ENCODE measurements at places on chromosomes 16 and 17.

DNA sequence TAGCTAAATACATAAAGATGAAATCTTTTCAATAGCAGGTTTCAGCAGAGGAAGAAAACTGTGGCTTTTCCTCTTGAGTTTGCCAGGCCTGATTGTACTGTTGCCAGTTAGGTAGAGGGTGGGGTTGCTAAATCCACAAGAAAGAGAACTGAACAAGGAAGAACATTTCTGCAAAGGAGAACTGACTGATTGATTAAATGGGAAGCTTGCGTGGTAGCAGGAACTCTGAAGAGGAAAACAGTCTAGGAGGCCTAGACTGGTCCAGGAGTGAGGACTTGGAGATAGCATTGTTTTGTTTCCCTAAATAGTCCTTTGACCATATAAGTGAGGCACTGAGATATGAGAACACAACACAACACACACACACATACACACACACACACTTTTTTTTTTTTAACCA, 18.8 kb downstream of the LRRC36 start:
- no peak for DNase-seq

DNA sequence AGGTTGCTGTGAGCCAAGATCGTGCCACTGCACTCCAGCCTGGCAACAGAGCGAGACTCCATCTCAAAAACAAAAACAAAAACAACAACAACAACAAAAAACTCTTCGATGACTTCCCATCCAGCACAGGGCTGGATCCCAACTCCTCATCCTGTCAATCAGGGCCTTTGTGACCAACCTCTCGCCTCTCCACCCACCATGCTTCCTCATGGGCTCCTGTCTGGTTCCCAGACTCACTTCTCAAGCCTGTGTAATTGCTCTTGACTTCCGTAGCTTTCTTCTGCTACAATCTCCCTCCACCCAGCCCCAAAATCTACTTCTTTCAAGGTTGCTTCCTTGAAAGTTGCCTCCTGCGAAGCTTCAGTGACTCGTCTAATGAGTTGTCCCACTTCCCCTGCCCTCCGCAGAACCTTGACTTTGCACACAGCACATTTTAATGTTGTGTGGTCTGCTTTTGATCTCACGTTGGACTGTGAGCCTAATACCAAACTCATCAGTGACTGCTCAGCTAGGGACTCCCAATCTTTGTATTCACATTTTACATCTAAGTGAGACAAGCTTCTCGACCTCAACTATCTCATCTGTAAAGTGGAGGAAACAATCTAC, 936 bp upstream of the RASL10B start:
- no peak for DNase-seq

DNA sequence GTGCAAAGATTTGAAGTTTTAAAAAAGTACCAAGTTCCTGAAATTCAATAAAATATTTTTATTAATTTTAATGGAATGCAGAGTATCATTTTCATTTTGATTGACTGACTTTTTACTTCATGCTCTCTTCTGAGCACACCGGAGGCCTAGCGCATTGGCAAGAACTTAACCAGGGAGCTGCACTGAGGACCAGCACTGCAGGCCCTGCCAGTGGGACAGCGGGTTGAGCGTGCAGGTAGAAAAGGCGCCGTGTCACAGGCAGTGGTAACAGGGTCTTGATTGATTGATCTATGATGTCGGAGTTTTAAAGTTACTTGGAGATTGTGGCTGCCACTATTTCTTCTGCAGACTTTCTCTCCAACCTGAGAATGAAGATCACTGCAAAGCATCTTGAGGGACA, 43.7 kb downstream of the WDR45B start:
- no peak for DNase-seq

- no peak for DNase-seq
These were observed 130.4 kb downstream of the MRM1 start for GRCh38 chr17:36731811-36732210.

DNA sequence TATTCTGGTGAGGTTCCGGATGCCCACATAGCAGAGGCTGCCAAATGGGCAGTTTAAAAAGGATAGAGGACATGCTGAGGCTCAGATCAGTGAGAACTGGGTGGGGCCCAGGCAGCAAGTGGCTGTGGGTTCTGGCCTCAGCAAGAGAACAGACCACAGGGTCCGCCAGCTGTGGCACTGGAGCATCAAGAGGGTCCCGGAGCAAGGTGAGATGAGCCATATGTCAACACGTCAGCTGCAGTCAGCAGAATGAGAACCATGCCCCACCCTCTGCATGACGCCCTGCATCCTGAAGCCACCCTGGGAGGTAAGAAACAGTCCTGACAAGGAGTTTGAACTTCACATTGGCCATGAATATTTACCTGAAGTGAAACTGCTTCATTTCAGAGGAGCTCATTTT, 20.1 kb upstream of the CCL5 start:
- DNase-seq, result no peak

GRCh38 chr17:1275205-1275961, 4.1 kb upstream of the TRARG1 start:
- DNase-seq, result no peak

- no peak for DNase-seq
These were observed 31.8 kb downstream of the ANKRD11 start for GRCh38 chr16:89458551-89458950.

GRCh38 chr16:62021161-62021581, 15.1 kb downstream of the CDH8 start:
- DNase-seq, result no peak

DNA sequence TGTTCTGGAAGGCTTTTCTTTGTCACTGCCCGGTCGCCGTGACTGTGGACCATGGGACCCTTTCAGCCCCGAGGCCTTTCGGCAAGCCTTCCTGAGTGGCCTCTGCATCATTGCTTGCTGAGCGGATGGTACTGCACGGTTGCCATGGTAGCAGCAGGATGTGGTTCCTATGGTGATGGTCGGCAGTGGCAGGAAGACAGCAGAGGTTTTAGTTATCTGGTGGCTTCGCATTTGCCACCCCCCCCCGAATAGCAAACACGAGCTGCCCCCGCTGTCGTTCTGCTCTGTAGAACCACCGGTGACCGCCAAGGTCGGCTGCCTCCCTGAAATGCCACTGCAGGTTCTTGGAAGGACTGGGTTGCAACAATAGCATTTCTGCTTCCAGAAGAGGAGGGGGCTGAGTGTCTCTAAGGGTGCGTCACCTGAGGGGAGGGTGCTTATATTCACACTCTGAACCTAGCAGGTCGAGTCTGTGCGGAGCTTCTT, 76.6 kb downstream of the CMIP start:
- no peak for DNase-seq

- DNase-seq, result no peak
These were observed 73.4 kb downstream of the MPRIP start for GRCh38 chr17:17115620-17116019.

DNA sequence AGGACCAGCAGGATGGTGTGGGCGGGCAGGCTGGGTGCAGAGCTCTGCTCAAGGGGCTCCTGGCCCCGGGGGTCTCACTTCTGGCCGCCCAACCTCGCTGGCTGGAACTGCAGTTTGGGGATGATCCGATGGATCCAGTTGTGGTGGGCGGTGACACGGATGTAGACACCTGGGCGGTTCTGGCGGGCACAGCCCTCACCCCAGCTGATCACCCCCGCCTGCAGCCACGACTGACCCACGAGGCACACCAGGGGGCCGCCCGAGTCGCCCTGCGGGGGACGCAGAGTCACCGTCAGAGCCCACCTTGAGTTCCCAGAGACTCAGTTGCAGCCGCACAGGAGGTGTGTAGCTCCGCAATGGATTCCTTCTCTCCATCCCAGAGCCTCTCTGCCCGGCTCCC, 7.5 kb downstream of the PRSS27 start:
- DNase-seq, result no peak

- DNase-seq, result no peak
These were observed 90.7 kb downstream of the WWP2 start for GRCh38 chr16:69852815-69853214.

DNA sequence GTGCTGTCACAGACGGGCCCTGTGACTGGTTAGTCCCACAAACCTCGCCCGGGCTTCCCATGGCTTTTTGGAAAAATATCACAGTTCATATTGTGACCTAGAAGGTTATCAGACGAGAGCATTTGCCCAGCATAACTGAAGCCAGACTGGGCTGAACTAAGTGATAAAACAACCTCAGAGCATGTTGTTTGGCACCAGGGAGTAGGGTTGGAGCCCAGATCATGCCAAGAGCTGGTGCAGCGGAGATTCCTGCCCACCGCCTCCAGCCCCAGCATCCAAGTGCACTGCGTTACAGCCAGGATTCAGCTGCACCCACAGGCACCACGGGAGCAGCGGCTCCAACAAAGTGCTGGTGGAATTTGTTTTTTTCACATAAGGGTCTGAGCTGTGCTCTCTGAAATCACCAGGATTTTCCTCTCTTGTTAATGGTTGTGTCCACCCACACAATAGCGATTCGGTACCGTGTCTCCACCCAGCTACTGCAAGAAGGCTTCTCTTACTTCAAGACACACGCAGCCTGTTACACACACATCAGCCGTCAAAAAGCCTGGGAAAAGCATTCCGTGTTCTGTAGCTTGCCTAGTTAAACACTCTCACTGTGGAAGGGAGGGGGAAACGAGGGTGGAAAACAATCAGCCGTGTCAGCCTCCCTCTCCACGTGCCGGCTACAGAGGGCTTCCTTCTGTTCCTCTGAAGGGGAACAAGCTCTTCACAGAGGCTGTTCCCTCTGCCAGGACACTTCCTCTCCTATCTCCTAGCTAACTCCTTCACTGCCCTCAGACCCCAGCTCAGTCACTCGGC, 273.8 kb downstream of the C16orf95 start:
- no peak for DNase-seq

DNA sequence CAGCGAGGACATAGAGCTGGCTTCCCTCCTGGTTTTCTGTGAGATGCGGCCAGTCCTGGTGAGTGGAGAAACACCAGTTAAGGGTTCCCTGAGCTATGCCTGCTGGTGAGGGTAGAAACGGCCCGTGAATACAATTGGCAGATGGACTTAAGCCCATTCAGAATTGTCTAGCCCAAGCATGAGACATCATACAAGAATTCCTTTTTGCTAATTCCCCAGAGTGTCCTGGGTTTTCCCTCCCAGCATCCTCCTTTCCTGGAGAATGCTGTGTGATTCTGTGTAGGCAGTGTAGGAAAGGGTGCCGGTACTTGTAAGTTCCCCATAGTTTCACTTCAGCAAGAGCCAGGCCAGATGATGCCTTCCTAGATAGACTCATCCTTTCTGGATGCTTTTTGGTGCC, 65.1 kb downstream of the SDR42E1 start:
- DNase-seq, result no peak

GRCh38 chr17:78818932-78819331, 21.7 kb downstream of the USP36 start:
- peak; percentile 30 for DNase-seq

DNA sequence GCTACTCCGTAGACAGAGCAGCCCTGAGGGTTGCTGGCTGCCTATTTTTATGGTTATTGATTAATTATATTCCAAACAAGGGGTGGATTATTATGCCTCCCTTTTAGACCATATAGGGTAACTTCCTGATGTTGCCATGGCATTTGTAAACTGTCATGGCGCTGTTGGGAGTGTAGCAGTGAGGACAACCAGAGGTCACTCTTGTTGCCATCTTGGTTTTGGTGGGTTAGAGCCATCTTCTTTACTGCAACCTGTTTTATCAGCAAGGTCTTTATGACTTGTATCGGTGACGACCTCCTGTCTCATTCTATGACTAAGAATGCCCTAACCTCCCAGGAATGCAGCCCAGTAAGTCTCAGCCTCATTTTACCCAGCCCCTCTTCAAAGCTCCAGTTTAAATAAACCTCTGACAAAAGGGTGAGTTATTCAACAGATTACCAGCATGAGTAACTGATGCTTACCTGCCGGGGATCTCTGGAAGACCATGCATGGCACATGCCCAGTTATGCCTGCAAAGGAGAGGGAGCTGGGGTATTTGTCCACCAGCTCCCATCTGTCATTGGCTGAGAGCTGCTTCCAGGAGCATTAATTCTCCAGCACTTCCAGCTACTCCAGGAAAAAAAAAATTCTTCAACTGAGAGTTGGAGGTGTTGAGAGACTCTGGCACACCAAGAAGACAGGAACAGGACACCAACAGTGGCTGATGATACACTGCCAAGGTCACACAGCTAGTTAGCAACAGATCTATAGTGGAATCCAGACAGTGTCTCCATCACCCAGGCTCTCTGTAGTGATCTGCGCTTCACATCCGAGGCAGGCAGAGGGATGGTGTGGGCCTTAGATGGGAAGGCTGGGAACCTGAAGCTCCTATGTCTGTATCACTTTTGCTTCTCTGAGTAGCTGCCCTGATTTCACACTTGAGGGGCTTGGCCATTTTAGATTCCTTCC, 36.6 kb upstream of the IL21R start:
- DNase-seq, result no peak

- no peak for DNase-seq
These were observed 81.9 kb downstream of the CA4 start for GRCh38 chr17:60231691-60232090.

GRCh38 chr16:27737513-27737912, 187.6 kb downstream of the KATNIP start:
- no peak for DNase-seq

- no peak for DNase-seq
These were observed 31.3 kb downstream of the BAHCC1 start for GRCh38 chr17:81426393-81427172.

GRCh38 chr17:15929941-15930340, 15.0 kb upstream of the ADORA2B start:
- DNase-seq, result no peak

GRCh38 chr17:601244-601925, 113.3 kb downstream of the VPS53 start:
- DNase-seq, result no peak

DNA sequence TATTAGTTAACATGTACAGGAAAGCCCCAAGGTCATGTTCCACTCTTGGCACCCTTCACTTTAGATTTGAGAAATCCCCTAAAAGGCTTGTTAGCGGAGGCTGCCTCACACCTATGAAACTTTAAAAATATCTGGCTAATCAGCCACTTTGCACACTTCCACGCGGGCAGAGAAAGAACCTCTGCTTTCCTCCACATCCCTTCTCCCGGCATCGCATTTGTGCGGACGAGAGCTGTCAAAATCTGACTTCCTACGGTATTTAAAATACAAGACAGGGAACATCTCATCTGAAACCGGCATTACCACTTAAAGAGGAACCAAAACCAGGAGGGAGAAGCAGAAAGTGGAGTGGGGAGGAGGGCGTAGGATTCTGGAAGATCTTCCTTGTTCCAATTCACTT, 422.3 kb downstream of the TMEM114 start:
- no peak for DNase-seq

GRCh38 chr17:16870253-16871245, 101.4 kb downstream of the TNFRSF13B start:
- DNase-seq, result no peak

DNA sequence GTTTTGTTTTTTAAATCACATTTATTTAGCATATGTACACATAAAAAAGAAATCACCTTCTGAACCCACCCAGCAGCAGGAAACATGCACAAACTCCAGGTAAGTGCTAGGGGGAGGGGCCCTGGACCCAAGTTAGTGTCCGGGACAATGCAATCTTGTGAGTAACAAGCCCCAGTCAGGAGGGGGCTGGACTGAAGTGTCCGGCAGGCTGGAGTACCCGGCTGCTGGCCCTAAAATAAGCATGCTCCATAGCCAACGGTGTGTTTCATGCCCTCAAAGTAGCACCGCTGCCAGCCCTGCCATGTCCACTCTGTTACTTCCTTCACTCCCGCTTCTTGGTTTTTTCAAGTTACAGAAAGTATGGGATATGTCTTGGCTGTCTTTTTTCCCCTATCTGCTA, 102.1 kb downstream of the SPAG9 start:
- no peak for DNase-seq

- no peak for DNase-seq
These were observed 269.7 kb downstream of the SEC14L1 start for GRCh38 chr17:77410470-77410869.

- no peak for DNase-seq
These were observed 78.3 kb upstream of the RPL38 start for GRCh38 chr17:74125156-74125555.

- no peak for DNase-seq
These were observed 18.7 kb downstream of the DCUN1D3 start for GRCh38 chr16:20881503-20881878.
